Activated CD8-positive, alpha-beta memory T cell treated with anti-CD3 and anti-CD28 coated beads for 48 hours (primary cell): ENCODE measurements at places on chromosomes 12 and 14.

DNA sequence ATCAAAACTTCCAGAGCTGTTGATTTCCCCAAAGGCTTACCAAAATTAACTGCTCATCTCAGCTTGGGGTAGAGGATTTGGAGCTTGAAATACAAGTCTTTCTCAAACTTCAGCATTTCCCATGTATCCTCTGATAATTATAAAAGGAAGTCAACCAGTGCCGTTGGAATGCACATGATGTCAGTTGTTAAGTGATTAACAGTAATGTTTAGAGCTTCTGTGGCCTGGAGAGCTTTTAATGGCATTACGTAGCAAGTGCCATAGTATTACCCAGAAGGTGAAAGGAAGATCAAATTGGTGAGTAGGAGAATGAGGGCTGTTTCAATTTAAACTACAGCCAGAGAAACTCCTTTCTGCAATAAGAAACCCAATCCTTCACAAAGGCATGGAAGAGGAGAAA, 62.5 kb upstream of the PTPRR start:
- DNase-seq = no peak

- DNase-seq = no peak
Measured at GRCh38 chr14:92287987-92288386, 35.0 kb upstream of the SLC24A4 start.

- DNase-seq = no peak
Measured at GRCh38 chr12:96401076-96401871, 1.0 kb upstream of the CDK17 start.

DNA sequence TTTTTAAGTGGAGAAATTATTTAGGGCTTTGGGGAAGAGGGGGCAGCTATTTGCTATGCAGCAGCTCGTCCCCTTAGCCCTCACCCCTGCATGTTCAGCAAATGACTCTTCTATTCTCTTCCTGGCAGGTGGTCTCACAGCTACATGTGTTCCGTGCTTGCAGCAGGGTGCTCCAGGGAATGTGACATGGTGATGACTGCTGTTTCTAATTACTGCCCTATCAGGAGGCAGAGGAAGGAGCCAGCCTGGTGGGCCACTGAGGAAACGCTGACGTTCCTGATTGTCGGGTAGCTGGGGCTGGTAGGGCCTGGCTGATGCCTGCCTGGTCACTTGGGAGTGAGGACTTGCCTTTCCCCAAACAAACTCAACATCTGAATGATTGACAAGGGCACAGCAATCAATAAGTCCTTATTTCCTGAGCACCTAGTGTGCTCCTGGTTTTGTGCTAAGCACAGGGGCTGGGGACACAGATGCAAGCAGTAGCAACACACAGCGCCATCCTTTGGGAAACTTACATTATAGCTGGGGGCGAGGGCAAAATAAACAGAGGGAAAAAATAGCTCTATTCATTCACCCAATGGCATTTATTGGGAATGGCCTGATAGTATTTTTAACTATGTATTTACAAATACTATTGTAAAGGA, 377.8 kb downstream of the FUT8 start:
- DNase-seq = no peak

- no peak for DNase-seq
Measured at GRCh38 chr12:50085615-50086072, 502 bp downstream of the SMARCD1 start.

DNA sequence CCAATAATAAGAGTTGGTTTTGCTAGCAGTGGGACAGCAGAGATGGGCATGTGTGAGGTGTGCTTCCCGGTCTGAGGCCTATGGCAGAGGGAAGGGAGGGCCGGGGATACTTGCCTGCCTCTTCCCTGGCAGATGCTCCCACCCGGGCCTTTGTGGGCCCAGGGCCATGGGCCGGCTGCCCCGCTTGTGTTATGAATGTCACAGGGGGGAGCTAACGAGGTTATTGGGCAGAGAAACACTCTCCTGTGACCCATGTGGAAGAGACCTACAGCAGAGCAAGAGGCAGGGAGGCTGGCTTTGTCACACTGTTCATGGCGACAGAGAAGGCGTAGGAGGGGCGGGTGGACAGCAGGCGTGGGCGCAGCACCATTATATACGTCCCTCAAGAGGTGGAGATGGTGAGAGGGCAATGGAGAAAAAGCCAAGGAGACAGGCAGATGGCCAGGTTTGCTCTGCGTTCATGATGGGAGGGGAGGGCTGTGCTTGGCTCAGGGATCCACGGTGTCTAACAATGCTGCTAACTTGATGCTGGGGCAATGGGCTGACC, 13.3 kb downstream of the CCND2 start:
- no peak for DNase-seq

GRCh38 chr12:120121766-120122293, 5.3 kb upstream of the RAB35 start:
- DNase-seq = no peak

DNA sequence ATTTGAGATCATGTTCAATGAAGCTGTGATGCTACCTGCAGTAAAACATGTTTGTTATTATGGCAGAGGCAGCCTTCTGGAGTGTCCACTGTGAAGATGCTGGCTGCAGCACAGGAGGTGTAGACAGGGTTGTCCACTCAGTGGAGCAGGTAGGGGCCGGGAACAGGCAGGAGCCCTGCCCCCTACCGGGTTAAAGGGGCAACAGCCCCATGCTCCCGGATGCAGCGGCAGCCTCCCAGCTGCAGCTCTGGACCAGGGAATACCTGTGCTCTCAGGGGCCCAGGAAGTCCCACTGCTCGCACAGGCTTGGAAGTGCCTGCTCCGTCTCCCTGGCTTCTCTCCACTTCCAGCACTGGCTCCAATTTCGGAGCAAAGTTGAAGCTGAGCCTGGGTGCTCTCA, 401.6 kb downstream of the FOXG1 start:
- DNase-seq = no peak

GRCh38 chr14:104031384-104031783, 54.1 kb upstream of the ASPG start:
- no peak for DNase-seq

DNA sequence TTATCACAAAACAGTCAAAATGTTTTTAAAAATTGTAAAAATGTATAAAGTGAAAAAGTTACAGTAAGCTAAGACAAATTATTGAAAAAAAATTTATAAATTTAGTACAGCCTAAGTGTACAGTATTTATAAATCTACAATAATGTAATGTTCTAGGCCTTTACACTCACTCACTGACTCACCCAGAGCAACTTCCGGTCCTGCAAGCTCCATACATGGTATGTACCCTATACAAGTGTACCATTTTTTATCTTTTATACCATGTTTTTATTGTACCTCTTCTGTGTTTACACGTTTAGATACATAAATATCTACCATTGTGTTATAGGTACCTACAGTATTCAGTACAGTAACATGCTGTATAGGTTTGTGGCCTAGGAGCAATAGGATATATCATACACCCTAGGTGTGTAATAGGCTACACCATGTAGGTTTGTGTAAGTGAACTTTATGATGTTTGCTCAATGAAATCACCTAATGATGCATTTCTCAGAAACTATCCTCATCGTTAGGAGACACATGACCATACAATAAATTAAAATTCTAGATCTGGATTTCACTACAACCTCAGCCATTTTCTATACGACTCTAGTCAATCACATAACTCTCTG, 66.8 kb downstream of the TXNDC16 start:
- DNase-seq = no peak

- no peak for DNase-seq
Measured at GRCh38 chr12:53493610-53494391, 5.5 kb downstream of the MAP3K12 start.
